Activated CD4-positive, alpha-beta T cell treated with anti-CD3 and anti-CD28 coated beads, Interleukin-2, amount 50 U/mL, for 48 hours (primary cell): ENCODE measurements at places on chromosomes 11 and 22.

DNA sequence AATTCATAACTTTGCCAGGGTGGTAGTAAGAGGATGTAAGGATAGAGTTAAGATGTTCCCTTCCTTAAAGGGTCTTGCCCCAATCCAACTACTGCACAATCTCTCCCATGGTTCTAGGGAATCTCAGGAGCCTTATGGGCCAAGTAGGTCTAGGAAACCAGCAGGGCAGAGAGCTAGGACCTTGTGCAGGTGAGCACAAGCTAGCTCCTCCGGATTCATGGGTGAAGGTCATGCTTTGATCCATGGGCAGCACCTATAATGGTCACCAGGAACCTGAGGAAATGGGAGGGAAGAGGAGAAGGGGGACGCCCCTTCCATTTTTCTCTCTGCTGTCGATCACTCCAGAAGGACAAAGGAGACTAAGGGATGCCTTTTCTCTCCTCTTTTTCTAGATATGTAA is 16.8 kb downstream of the KCNJ11 start:
- DNase-seq: no peak

DNA sequence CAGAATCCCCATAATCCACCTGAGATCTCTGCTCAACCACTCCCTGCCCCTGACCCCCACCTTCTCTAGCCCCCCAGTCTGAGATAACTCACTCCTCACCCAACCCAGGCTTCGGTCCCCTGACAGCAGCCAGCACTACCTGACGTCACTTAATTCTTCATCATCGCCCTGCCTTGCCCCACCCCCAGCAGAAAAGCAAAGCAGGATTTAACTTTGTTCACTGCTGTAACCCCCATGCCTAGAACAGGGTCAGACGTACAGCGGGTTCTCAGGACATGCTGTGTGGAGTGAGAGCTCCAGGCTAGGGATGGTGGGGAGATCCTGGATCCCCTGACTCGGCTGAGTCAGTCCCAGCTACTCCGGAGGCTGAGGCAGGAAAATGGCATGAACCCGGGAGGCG is 45.8 kb downstream of the ELFN2 start:
- DNase-seq: no peak

- DNase-seq: no peak
Measured at GRCh38 chr11:61049859-61050258, 52.4 kb upstream of the CD5 start.

DNA sequence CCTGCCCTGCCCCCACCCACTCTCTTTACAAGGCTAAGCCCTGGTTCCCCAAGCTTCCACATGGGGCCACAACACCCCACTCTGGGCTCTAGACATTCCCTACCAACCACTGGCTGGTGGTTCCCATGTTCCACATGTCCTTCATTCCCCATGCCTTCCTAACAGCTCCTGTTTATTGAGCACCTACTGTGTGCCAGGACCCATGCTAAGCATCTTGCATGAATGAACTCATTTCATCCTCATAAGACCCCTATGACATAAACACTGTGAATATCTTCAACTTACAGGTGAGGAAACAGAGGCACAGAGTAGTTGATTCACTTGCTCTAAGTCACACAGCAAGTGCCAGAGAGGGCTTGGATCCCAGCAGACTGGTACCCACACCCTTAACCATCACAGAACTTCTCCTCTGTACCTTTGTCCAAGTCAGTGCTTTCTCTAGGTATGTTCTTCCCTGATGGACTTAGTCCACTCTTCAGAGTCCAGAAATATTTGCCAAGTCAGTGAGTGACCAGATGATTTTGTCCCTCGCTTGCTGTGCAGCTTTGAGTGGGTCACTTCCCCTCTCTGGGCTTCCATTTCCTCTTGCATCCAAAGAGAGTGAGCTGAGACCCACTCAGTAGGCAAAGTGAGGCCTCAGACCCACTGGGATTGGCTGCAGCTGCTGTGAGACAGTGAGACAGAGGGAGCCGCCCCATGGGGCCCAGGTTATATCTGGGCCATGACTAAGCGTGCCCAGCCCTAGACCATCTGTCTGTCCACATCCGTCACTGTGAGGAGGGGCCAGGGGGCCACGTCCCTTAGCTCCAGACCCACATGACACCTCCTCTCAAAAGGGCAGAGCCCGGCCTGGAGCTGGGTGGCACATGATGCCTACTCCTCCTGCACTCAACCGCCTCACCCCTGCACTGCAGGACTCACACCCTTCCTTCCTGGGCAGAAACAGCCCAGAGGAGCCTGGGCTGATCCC is 132.4 kb downstream of the MN1 start:
- DNase-seq: no peak

GRCh38 chr11:1177020-1177770 is 19.4 kb downstream of the MUC5AC start:
- no peak for DNase-seq

- DNase-seq: no peak
Measured at GRCh38 chr11:73018856-73019255, 123.3 kb downstream of the FCHSD2 start.

GRCh38 chr22:28736301-28737155 is 5.1 kb downstream of the CHEK2 start:
- DNase-seq: no peak

GRCh38 chr11:78312712-78313111 is 104.9 kb downstream of the GAB2 start:
- DNase-seq: no peak

DNA sequence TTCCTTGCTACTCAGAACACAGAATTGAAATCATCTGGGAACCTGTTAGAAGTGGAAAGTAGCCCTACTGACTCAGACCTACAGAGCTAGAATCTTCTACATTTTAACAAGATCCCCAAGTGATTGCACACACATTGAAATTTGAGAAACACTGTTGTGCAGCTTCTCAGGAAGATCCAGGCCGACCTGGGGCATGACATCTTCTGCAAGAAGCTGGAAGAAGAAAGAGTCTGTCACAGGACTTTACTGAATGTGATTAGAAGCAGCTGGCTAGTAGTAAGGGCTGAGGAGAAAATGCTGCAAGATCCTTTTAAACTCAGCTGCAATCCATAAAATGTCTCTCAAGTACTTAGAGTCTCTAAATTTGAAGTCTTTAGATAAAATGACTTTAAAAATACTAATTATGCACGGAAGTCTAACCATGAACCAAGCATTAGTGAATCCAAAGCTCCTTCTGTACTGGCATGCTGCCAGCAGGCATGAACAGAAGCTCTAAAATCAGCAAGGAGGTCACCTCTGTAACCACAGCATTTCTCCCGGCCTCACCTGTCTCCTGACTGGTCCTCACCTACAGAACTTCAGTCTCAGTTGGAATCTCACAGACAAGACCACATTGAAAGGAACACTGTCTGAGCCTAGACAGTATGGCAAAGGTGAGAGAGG is 85.0 kb downstream of the SERGEF start:
- DNase-seq: no peak

DNA sequence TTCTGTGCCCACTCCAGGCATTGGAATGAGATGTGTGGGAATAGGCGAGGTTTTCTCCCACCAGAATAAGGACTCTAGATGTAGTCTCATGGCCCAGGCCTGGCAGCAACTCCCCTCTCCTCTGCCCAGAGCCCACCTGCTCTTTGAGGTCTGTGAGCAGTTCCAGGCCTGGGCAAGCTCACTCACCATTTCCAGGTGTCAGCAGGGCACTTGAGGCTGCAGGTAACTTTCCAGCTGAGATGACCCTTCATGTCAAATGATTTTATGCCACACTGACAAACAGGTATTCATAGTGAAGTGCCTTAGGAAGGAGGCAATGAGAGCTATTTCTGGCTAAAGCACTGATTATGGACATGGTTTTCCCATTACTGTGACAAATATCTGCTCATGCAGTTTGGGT is 123.3 kb upstream of the CCDC90B start:
- no peak for DNase-seq

DNA sequence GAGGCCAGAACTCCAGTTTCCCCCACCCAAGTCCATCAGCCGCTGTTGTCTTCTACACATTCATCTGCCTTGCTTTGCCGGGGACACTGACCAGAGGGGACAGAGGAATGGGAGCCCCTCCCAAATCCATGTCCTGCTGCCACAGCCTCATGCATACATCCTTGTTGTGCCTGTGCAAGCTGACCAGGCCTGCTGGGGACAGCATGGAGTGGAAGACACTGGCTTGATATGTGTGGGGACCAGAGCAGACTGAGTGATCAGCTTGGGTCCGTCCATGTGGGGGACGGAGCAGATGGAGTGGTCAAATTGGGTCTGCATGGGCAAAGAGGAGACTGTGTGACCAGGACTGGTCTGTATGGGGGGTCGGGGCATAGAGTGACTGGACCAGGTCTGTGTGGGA is 43.8 kb downstream of the KCNC1 start:
- no peak for DNase-seq

DNA sequence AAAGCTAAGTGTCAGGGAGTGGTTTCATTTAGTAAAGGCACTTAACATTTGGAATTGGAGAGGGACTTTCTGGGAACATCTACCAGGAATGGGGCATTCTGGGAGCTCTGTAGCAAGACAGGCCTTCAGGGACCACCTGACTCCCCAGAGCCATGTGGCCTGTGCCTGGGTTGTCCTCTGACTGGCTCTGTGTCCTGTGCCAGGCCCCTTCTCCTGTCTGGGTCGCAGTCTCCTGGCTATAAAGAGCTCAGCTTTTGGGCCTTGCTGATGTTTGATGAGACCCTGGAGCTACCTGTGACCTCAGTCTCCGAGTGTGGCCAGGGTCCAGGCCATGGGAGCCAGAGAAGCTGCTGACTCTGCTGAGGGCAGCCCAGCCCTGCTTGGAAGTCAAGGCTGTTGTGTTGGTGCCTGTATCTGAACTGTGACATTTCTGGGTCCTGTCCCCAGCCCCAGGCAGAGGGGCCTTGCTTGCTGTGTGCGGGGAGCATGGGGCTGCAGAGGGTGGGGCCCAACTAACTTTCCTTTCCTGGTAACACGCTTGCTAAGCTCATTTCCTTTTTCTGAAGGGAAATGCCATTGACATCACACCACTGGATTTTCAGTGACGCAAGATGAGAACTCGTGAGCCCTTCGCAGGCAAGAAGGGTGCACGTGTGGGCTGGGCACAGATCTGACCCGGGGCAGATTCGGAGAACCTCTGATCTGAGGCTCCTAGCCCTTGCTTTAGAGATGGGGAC is 41.3 kb downstream of the LRRC32 start:
- DNase-seq: no peak

GRCh38 chr22:19115628-19116027 is 6.6 kb downstream of the DGCR2 start:
- no peak for DNase-seq

GRCh38 chr11:45848654-45849081 is 1.4 kb downstream of the CRY2 start:
- DNase-seq: no peak

DNA sequence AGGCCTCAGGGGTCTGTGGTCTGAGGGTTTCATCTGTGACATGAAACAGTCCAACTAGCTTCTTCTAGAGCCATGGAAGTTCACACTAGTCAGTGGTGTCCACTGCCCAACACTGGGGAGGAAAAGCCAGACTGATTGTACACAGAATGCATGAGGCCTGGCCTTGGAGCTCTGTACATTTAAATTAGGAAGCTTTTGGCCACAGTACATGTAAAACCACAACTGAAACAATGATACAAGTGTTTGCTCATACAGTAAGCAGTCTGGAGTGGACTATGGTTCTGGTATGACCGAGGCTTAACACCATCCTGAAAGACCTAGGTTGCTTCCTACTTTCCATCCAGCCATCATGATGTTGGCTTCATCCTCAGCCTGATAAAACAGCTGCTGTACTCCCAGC is 73.8 kb upstream of the SESN3 start:
- DNase-seq: no peak

DNA sequence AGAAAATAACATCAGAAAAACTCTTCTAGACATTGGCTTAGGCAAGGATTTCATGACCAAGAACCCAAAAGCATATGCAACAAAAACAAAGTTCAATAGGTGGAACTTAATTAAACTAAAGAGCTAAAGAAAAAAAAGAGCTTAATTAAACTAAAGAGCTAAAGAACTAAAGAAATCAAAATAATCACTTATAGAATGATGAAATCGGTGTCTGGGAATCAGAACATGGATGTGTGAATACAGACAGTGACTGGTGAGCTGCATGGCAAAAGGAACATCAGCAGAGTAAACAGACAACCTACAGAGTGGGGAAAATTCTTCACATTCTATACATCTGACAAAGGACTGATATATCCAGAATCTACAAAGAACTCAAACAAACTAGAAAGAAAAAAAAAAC is 41.4 kb downstream of the ZNF280B start:
- DNase-seq: no peak

GRCh38 chr11:115930886-115931547 is 426.8 kb upstream of the CADM1 start:
- no peak for DNase-seq
